Fibroblast of skin of left quadriceps (primary cell): ENCODE measurements at places on chromosomes 7 and 10.

- no peak for DNase-seq
Observed at GRCh38 chr10:48302515-48303476, 3.7 kb upstream of the MAPK8 start.

DNA sequence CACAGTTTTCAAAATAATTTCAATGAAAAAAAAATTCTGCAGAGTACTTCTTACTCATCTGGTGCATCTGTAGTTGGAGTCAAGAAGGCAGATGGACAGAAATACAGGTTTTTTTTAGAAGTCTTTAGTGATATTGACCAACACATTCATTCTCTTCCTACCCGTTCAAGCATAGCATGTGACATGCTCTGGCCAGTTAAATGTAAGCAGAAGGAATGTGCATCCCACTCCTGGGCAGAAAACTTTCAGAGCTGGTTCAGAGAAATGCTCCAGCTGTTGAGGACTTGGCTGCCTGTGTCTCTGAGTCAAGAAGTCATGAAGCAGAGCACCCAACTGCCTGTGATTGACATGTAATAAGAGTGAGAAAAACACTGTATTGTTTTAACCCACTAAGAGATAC is 665.3 kb upstream of the IGFBP3 start:
- DNase-seq = no peak

GRCh38 chr7:28815369-28815927 is 142.7 kb downstream of the TRIL start:
- no peak for DNase-seq

- DNase-seq = no peak
Observed at GRCh38 chr10:76892766-76893479, 744.7 kb downstream of the KCNMA1 start.

GRCh38 chr7:148813890-148814289 is 70.2 kb downstream of the EZH2 start:
- no peak for DNase-seq

GRCh38 chr7:121344093-121344492 is 15.3 kb downstream of the WNT16 start:
- DNase-seq = no peak

DNA sequence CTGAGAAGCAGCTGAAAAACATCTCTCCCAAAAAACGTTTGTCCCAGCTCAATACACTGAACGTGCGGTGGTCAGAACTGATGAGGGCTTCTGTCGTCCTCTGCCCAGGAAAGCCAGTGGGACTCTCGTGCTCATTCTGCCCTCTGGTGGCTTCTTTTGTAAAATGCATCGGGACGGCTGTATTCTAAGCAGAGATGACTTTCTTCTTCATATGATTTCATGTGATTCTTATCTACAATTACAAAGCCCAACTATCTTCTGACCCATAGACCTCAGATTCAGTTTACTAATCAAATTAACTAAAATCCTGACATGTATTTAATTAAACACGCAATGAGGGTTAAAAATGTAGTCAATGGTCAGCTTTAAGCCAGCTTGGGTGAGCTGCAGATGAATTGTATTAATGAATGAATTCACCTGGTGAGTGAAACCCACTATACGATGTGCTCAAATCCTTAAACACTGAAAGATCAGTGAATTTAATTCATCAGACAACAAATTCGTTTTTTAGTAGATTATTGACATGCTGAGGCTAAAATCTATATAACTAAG is 117.6 kb upstream of the FAM204A start:
- peak; percentile 37 for DNase-seq

DNA sequence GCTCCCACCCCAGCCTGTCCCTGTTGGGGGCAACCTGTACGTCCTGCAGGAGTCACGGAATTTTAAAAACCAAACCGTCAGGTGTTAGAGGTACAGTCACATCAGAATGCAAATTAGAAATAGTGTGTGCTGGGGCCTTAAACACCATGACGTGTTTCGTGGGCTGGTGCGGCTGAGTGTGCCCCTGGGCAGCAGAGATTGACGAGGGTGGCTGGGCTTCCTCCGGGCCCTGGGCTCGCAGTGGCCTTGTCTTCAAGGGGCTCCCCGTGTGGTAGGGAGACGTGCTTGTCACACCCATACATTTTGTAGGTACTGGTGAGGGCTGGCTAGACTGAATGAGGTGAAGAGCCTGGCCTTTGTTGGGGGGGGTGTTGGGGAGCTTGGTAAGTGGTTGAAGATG is 7.6 kb downstream of the MGMT start:
- DNase-seq = no peak

GRCh38 chr7:22980422-22980821 is 33.5 kb downstream of the HYCC1 start:
- peak; percentile 61 for DNase-seq

DNA sequence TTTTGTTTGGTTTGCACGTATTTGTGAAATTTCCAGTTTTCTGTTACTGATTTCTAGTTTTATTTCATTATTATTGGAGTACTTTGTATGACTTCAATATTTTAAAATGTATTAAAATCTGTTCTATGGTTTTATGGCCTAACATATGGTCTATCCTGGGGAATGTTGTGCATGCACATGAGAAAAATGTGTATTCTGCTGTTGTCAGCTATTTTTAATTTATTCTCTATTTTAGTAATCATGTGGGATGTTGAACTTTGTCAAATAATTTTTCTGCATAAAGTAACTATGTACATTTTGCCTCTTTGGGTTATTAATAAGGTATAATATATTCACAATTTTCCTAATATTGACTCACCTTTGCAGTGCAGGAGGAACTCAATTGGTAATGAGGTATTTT is 46.7 kb downstream of the EBLN1 start:
- no peak for DNase-seq

DNA sequence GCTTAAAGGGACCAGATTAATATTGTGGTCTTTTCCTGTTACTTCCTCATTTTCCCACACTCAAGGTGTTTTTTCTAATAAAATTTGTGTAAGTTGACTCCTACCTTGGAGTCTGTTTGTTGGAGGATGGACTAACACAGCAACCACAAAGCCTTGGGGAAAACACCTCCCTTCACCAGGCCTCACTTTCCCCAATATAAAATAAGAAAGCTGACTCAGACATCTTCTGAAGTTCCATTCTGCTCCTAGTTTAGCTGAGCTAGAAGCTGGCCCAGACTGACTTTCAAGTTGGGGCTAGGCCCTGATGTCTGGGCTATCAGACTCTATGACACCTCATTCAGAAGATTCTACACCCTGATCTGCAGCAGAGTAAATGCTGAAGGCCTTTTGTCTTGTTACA is 73.0 kb upstream of the ADRB1 start:
- no peak for DNase-seq

DNA sequence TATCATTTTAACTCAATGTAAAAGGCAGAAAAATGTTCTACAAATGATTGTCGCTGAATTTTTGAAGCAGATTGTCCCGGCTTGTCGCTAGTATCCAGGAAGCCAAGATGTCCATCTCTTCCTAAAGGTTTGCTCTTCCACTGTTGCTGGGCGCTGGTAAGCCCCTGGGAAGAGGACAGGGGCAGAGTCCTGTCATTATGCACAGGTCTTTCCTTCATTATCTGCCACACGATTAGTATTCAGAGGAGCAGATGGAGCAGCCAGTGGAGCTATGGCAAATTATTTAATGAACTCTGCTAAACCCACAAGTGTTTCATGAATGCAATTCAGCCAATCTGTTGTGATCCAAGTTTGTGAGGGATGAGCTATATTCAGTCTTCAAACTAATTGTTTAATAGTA is 499.1 kb upstream of the NRP1 start:
- no peak for DNase-seq

- DNase-seq = no peak
Observed at GRCh38 chr7:124652237-124652636, 113.4 kb downstream of the GPR37 start.

DNA sequence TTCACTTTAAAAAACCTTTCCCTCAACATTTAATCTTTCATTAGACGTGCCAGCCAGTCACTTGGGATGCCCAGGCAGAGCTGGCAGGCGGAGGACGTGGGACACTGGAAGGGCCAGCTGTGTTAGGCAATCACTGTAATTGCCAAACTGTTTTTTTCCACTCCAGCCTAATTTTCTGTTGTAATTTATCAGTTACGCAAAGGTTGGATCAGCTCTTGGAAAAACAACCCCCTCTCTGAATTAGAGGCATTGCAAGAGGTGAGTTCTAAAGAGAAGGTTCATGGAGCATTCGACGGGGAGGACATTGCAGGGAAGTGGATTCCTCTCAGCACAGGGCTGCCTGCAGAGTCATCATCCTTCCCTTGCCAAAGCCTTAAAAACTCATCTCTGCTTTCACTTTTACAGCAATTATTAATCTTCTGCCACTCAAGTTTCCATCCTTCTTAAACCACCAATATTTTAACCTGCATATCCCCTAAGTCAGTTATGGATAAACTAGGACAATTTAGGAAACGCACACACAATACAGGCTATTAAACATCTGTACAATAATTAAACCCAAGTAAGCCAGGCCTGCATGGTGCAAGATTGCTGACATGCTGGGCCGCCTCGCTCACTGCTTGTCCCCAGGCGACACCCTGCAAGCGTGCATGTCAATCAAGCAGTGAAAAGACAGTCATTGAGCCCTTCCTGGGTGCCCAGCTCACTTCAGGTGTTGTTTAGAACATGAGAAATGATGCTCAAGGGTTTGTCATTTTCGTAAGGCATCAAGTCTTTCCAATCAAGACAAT is 272.3 kb upstream of the RNF32 start:
- no peak for DNase-seq

- DNase-seq = no peak
Observed at GRCh38 chr7:3055626-3056025, 12.0 kb upstream of the CARD11 start.

DNA sequence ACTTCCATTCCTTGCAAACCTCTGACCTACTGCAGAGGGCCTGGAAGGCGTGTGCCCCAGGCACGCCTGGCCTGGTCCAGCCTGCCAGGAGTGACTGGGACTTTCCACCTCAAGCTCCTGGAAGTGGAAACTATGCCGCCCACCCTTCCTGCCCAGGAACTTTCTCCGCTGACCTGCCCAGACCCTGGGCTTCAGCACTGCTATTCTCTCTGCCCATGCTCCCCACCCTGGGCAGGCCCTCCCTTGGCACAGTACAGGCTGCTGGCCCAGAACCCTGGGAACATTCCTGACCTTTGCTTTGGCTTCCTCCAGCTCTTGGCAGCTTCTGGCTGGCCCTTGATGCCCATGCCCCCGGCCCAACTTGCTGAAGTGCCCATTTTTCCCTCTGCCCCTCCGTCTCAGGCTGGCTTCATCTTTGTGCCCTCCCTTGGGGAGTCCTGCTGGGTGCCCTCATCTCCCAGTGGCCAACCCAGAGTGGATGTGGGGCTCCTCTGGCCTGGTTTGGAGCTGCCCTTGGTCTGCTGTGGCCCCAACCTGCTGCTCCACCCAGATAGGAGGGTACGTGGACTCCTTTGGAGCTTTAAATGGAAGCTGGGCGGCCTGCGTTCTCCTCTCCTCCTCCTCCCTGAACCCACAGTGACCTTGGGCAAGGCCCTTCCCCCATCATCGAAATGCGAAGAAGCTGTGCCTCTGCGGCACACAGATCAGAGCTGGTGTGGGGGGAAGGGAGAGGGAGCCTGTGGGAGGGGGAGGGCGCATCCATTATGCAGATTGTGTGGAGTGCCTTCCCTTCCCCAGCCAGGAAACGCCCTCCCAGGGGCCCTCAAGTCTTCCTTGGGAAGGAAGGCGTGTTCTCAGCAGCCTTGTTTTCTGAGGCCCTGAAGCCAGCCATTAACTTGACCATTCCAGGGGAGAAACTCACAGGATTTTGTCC is 3.4 kb downstream of the MMRN2 start:
- DNase-seq = no peak

DNA sequence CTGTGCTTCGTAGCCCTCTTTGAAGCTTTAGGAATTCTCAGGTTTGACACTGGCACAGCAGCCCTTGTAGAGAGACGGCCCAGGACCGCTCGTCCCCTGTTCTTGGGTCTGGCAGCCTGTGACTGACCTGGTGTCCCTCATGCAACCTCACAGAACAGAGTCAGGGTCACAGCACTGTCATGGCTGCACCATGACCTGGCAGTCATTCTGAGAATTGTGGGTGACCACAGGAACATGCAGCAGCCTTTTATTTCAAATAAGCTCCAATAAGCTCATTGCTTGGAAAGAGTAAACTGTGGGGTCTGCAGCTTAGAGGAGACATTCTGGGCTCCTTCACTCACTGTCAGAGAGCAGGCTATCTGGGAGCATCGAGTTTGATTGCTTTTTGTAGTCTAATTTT is 42.5 kb downstream of the MYO1G start:
- no peak for DNase-seq

GRCh38 chr7:4209126-4209525 is 473.0 kb upstream of the FOXK1 start:
- DNase-seq = no peak

DNA sequence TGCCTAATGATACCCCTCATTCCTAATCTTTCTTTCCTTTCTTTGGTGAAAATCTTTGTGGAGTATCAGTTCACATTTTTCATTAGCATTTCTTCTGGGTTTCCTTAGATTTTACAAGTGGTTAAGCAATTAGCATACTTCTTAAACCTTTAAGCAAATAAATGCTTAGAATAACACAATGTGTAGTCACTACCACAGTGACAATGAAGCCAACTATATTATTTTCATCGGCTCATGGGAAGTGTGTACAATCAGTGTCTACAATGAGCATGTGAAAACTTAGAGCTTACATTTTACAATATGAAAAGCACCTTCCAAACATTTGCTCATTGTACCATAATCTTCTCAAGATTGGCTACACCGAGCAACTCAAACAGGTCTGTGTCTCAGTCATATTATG is 176.2 kb upstream of the PLXNA4 start:
- no peak for DNase-seq

DNA sequence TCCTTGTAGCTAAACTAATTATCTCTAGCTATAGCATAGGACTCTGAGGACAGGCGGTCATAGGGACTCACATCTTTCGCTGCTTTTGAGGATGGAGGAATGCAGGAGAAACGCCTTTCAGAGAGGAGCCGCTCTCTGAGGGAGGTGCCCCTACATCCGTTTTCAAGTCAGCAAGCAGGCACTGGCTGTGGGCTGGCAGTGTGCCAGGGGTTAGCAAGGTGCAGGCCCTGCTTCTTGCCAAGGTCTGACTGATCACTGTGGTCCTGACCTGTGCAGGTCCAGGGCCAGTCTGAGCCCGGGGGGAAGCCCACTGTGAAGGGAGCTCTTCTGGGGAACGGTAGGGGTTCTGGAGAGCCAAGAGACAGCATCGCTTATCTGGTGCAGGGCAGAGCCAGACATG is 89.4 kb downstream of the SH3PXD2A start:
- DNase-seq = no peak

DNA sequence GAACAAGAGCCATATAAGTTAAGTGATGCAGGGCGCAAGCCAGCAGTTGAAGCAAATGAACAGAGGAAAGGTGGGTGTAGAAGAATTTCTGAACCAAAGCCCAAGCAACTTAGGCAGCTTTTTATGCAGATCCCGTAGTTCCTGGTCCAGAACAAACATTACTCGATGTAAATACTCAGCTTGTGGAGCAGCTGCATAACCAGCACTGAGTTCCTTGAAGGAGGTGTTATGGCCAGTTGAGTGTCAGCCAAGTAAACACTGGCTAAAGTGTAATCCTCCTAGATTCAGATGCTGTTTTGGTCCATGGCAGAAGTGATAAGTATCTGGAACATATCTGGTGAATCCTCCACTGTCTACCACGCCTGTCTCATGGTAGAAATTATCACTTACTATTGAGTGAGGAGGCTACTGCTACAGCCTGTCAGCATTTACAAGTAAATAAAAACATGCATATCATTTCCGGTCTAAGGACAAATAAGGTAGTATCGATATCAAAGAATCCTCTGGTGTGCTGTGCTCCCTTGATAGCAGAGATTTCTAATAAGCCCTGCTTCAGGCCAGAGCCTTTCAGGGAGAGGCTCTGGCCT is 213.9 kb downstream of the DYNC1I1 start:
- DNase-seq = no peak
